LNCaP clone FGC (cell line): ENCODE measurements at places on chromosomes 2 and 18.
A peak's percentile ranks its signal among the peaks of the same experiment; 100 is the strongest.

DNA sequence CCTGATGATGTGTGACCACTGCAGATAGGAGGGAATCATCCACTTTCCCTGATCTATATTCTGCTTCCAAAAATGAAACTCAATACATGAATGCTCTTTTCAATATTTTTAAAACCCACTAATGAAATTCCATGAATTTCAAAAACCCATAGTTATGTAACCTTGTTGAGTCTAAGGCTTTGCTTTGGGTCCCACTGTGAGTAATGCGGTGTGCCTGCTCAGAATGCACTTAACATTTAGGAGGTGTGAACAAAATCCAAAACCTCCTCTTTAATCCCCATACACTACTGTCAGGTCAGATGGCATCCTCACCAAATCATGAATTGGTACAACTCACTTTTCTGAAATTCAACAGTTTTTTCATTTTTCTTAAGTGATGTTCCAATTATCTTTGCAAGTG lies 50.4 kb downstream of the CCDC93 start:
- no peak for DNase-seq

GRCh38 chr2:46171411-46171953 lies 125.7 kb upstream of the EPAS1 start:
- no peak for DNase-seq

DNA sequence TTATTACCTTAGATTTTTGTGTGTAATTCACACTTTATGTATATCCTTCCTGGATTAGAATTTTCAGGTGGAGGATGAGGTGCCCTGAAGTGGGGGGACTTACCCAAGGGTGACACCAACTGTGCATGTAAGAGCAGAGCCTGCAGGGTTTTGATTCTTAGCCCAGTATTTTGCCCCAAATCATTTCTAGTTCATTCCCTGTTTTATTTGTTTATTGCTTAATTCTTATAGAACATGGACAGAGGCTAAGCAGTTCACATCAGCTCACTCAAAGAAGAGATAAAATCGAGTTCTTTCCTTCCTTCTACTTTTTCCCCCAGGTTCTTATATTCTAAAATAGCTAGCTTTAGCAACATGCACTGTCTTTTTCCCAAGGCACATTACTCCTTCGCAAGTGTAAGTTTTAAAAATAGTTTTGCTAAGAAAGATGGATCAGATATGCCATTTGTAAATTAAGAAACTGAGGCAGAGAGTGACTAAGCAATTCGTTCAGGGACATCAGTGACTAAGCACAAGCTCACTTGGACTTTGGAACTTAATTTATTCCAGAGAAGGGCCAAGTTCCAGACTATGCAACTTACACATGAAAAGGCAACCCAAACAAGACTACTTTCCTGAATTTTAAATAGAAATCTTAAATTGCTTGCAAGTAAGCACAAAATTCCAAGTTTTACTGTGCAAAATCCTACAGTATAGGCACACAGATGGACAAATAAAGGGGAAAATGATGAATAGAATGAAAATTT lies 427.9 kb upstream of the POU3F3 start:
- DNase-seq = no peak

GRCh38 chr18:9403795-9404564 lies 69.4 kb downstream of the TWSG1 start:
- DNase-seq = no peak

DNA sequence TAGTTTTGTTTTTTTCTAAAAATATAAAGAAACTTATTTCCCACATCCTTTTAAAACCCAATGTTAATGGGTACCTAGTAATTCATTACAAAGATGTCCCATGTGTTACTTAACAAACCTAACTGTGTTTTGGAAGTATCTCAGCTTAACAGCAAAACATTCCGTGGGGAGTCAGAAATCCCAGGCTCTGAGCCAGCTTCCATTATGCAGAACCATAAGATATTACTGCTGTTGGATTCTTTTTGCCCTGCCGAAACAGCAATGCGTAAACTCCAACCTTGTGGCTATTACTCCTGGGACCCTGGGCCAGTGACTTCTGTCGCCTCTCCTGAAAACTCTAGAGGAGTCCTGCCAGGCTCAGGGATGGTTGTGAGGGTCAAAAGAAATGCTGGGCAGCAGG lies 174.1 kb downstream of the UXS1 start:
- no peak for DNase-seq

DNA sequence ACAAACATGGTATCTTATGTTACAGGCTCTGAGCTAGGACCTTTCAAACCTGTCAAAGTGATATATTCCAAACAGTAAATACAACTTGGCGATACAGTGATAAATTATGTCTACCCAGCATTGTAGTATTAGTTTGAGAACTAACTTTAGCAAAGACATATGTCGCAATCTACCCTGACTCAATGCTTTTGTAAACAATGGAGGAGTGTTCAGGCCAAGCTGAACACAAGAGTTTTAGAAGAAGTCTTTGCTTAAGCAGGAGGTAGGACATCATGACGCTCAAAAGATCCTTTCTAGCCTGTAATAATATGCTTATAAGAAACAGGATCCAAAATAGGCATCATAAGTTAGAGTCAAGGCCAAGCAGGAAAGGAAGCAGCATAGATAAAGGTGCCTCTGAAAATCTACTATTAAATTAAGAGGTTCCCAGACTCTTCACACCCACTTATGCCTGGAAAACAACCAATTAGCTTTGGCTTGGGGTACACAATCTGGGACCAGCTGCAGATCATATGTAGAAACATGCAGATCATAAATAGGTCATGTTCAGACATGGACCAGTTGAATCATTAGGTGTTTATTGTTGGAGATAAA lies 132.5 kb downstream of the CSRNP3 start:
- no peak for DNase-seq

DNA sequence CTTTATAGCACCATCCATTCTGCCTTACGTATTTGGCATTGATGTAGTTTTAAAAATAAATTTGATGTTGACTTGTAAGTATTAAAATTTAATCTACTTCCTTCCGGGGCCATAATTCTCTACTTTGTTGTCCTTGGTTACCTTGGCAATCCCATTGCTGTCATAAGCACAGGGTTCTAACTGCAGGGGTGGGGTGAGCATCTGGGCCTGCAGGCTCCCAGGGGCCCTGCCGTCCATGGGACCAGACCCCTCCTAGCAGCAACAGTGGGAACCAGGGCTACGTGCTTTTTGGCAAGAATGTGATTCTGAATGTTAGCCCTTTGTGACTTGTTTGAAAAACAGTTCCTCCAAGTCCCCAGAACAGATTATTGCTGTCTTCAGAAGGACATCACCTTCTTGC lies 4.9 kb downstream of the ASAP2 start:
- DNase-seq = no peak

- no peak for DNase-seq
These were observed 218.7 kb downstream of the HNMT start for GRCh38 chr2:138182937-138183312.

GRCh38 chr2:5387406-5387805 lies 304.8 kb upstream of the SOX11 start:
- no peak for DNase-seq

DNA sequence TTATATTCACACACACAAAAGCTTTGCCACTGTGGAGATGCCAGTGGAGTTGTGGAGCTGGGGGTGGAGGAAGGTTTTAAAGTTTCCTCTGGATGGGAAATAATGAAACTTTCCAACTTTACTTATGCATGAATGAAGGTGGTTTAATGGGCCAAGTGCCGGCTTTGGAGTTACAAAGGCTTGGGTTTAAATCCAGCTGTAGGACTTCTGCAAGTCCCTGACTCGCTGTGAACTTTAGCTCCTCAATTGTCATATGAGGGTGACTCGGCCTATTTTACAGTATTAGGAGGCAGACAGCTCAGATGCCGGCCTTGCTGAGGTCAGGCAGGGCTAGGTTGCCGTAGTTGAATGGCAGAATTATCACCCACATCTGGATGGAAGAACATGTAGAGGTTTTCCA lies 415.8 kb upstream of the TRIB2 start:
- DNase-seq = no peak

DNA sequence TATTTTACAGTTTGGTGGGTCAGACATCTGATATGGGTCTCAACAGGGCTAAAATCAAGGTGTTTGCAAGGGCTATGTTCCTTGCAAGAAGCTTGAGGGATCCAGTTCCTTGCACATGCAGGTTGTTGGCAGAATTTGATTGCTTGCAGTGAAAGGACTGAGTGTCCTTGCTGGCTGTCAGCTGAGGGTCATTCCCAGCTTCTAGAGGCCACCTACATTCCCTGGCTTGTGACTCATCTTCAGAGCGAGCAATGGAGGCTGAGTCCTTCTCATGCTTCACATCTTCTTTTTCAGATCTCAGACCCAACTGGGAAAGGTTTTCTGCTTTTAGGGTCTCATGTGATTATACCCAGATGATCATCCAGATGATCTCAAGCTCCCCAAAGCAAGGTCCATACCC lies 12.4 kb downstream of the MEX3C start:
- no peak for DNase-seq

DNA sequence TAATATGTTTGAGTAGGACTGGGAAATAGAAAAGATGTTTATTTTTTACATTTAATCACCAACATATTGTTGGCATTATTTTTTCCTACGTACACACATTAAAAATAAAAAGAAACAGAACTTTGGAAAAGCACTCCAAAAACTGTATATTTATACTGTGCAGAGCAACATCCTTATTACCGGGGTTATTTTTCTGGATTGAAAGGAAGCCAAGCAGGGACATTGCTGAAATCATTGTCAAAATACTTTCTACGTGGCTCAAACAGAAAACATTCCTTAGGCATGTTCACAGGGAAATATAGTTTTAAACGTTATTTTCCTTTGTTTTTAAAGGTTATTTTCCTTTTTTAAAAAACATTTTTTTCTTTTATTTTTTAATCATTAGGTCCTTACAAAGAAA lies 315.0 kb upstream of the SMIM21 start:
- no peak for DNase-seq

GRCh38 chr2:207417301-207417718 lies 112.5 kb upstream of the CREB1 start:
- DNase-seq = no peak

DNA sequence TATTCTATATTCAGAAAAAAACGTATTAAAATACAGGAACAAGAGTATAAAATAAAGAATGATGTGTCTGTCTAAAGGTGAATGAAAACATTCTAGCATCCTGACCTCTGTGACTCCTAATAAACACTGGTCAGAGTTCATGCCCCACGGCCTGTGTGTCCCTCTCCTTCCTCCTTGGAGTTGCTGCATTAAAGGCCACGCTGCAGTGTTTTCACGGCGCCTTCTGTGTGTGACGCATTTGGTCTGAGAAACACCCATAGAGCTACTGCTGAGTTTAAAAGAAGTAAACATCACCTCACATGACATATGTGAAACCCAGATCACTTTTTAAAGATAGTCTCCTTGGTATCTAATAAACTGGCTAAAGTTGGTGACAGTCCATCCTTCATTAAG lies 90.5 kb downstream of the ITGB1BP1 start:
- DNase-seq = no peak

- DNase-seq = no peak
These were observed 48.6 kb downstream of the NRP2 start for GRCh38 chr2:205730701-205731582.

DNA sequence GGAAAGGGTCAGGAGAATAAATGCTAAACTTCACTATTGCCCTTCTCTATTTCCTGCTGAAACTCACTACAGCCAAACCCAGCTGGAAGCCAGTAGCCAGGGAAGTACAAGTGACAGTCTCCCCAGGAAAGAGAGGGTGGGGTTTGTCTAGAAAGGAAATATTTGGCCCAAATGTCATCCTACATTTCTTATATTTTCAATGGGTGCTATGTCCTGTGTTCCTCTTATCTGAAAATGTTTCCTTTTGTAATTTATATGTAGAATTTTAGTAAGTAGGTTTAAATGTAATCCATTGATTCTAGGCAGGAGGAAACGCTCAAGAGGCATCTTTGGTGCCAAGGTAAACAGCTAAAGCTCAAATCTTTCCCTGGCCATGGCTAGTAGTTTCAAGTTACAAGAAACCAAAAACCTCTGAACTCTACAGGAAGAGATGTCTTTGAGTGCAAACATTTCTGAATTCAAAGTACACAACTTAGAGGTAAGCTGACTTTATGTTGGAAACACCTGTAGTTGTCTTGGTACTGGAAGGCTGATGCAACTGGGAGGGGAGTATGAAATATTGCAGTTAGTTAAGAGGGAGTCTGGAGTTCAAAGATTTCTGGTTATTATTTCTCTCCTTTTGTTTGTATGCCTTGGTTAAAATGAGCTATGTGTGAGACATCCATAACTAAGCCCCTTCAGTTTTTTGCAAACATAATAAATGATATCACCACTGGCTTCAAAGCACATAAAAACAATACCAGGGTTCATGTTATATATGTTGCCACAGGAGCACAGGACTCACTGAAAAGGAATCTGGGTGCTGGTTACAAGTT lies 356.1 kb upstream of the ZC3H15 start:
- DNase-seq = peak; percentile 83

DNA sequence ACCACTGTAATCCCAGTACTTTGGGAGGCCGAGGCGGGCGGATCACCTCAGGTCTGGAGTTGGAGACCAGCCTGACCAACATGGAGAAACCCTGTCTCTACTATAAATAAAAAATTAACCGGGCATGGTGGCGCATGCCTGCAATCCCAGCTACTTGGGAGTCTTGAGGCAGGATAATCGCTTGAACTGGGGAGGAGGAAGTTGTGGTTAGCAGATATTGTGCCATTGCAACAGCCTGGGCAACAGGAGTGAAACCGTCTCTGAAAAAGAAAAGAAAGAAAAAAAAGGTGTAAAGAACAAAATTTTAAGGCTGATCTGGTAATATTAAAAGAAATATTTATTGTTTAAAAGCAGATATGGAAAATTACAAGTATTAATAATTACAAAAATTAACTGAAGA lies 29.7 kb downstream of the ZNF804A start:
- no peak for DNase-seq

- DNase-seq = no peak
These were observed 4.9 kb downstream of the NEB start for GRCh38 chr2:151729415-151729811.

DNA sequence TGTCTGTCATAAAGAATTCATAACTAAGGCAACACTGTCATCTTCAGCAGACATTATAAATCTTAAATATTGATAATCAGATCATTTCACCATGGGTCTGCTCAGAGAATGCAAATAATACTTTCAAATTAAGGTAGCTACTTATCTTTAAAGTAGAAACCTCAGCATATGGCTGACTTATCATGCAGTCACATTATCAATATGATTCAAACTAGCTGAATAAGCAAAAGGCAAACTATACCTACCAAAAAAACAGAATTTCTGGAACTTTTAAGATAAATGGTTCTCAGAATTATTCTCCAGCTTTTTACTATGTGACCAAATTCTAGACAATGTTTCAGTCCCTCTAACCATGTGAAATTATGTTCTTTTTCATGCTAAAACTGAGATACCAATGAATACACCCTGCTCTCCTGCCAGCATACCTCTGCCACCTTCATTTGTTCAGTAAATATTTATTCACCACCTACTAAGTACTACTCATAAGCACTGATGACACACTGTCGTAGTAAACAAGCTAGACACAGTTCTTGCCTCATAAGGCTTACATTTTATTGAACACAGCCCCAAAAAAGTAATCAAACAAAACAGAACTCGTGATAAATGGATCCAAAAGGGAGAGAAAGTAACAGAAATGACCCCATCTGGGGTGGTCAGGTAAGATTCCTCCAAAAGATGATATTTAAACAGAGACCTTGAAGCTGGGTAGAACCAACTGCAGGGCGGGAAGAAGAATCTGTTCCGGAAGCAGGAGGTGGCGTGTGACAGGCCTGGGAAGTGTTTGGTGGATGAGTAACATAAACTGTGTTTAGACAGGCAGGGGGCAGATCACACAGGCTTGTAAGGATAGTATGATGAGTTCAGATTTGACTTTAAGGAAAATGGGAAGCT lies 17.7 kb downstream of the SPIRE1 start:
- no peak for DNase-seq
